ENCODE measurements at places on chromosomes 4 and X.

DNA sequence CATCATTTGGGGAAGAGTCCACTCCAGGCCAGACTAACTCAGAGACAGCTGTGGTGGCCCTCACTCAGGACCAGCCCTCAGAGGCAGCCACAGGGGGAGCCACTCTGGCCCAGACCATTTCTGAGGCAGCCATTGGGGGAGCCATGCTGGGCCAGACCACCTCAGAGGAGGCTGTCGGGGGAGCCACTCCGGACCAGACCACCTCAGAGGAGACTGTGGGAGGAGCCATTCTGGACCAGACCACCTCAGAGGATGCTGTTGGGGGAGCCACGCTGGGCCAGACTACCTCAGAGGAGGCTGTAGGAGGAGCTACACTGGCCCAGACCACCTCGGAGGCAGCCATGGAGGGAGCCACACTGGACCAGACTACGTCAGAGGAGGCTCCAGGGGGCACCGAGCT lies 3.3 kb upstream of the ERAS start:
- no peak for DNase-seq

DNA sequence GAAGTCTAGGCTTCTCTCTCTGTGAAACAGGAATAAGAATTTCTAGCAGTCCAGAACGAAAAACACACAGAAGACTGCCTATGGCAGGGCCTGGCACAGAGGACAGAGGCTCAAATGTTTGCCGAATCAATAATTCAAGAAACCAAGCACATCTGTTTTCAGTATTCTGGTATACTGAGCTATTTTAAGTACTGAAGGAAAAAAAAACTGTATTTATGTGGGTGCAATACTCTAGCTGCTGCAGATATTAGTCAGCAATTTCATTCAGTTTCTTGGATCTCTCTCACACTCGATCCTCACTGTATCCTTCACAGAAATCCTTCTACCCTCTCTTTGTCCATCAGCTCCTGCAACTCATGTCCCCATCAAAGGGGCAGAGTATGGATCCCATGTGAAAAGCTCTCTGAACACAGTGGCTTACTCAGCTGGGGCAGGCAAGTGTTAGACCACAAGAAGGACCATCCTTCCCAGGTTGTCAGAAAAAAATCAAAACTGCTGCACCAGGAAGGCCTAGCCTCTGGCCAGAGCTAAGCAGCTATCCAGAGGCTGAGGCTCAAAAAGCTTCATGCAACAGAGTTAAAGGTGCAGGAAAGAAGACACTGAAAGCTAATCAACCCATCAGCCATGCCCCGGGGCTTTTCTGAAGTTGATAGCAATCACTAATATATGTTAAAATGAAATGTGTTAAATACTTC lies 9.1 kb upstream of the USO1 start:
- no peak for DNase-seq

- DNase-seq, result no peak
These were observed 239.6 kb upstream of the FAM47A start for GRCh38 chrX:34371754-34372153.

DNA sequence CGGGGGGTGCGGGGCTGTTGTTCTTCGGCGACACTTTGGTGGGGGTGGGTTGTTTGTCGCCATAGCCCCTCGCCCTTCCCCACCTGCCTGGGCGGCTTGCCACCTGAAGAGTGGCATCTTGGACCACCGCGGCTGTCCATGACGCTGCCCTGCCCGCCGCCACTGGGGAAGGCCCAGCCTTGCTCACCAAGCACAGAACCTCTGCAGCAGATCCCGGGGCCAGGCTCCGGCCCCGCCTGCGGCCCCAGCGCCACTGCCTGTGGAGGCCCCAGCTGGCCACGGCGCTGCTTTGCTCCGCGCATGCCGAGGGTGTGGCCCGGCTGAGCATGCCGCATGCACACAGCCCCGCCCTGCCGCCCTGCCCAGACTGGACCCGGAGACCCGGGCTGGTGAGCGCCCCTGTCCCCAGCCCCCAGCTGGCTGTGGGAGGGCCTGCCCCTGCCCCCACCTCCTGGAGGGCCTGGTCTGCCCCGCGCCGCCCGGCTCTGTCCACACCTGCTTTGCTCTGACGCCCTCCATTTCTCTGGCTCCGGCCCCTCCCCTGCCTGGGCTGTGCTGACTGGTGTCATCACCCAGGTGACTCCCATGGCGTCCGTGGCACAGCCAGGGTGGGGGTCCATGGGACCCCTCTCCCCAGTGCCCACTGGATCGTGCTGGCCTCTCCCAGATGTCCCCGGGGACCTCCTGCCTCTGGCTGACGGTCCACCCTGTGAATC lies 5.3 kb downstream of the NAT8L start:
- DNase-seq, result no peak

DNA sequence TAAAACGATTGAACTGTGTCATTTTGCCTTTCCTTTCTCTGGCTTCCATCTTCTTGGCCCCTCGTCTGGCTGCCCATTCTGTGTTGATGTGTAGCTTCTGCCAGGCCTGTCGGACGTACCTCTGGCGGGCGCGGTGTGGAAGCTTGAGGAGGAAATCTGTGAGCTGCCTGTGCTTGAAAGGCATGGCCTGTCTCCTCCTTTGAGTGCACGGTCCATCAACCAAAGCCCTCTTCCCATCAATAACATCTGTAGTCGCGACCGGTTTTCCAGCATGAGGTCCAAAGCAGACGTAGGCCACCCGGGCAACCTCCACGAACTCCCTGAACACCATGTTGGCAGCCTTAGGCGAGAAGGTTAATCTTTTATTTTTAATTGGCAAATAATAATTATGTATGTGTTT lies 202.7 kb downstream of the CRLF2 start:
- DNase-seq, result no peak

- no peak for DNase-seq
These were observed 37.8 kb upstream of the PCDH19 start for GRCh38 chrX:100447655-100448397.

DNA sequence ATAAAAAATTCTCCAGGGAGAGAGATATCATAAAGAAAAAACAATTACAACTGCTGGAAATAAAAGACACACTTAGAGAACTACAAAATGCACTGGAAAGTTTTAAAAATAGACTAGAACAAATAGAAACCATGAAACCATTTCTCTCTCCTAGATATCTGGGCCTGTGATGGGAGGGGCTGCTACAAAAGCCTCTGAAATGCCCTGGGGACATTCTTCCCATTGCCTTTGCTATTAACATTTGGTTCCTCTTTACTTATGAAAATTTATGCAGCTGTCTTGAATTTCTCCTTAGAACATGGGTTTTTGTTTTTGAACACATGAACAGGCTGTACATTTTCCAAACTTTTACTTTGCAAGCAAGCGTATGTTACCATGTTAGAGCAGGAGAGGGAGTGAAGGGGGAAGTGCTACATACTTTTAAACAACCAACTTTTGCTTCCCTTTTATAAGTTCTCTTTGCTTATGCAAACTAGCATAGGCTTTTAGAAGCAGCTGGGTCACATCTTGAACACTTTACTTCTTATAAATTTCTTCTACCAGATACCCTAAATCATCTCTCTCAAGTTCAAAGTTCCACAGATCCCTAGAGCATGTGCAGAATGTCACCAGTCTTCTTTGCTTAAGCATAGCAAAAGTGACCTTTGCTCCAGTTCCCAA lies 47.9 kb upstream of the PACRGL start:
- no peak for DNase-seq

DNA sequence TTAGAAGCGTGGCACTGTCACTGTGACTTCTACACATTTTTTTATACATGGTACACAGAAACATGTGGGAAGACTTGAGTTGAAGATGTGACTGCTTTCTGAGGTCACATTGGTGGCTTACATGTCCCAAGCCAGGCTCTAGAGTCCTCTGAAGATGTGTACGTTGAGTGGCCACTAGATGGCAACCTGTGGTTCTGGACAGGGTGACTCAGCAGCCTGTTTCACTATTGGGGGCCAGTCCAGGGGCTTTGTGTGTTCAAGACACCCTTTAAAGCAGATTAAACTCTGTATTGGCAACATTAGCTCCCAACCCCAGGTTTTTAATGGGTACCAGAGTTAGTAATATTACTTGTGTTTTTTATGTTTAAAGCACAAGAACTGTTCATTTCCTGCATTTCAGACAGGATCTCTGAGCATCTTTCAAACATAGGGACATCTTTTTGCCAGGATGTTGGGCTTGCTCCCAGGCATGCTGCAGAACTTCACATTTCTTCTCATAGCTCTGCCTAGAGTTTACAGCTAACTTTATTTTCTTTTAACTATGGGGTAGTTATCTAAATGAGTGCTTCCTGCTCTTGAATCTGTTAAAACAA lies 53.0 kb downstream of the DCUN1D4 start:
- DNase-seq, result peak; percentile 14

DNA sequence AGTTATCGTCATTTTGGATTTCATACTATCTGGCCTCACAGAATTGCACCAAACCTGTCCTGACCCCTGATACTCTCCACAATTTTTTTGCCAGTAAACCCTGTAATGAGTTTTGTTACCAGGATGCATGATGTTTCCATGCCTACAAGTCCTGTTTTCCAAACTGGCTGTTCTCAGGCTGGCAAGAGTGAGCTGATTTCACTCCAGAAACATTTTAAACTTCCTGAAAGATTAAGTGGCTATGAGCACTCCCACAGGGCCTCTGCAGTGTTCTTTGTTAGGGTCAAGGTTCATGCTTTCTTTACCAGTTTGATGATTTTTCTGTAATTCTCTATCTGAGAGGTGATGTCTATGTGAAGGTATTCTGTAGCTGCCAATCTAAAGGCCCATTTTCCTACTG lies 31.7 kb upstream of the PDLIM3 start:
- no peak for DNase-seq

DNA sequence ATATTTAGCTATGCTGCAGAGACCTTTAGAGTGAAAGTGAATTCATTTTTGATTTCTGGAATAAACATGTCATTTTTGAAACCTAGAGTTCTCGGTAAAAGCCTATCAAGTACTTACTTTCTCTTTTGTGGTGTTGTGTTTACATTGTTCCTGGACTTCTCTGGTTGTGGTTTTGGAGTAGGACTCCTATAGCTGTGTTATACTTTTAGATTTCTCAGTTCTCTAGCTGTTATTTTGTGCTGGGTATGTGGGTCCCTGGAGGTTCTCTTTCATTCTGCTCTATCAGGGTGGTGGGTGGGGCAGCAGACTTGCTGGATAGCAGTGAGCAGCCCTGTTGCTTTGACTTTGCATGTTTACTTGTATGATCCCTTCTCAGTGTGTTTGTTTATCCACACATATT lies 25.6 kb upstream of the MSMO1 start:
- no peak for DNase-seq

Measured in T-helper 2 cell (primary cell).